ENCODE measurements at places on chromosomes 2 and 18.

- DNase-seq = no peak
Measured at GRCh38 chr18:46939998-46940571, 22.7 kb downstream of the KATNAL2 start.

DNA sequence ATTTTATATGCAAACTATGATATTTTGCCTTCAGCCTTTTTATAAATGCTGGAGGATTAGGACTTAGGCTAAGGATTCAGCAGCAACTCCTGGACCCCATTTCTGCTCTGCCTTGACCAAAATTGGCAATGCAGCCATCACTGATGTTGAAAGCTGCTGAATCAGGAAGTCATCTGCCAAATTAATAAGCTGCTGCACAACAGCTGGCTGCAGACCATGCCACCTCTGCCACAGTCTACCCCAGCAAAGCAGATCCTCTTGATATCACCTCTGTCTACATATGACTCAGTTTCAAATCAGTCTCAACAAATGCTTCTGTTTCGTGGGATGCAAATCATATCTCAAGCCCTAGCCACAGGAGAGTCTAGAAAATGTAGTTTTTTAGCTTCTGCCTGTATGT is 7.1 kb upstream of the SOS1 start:
- peak; percentile 24 for DNase-seq

GRCh38 chr18:57077786-57078552 is 68.9 kb upstream of the BOD1L2 start:
- peak; percentile 6 for DNase-seq

GRCh38 chr2:30871440-30871839 is 64.2 kb upstream of the CAPN13 start:
- no peak for DNase-seq

DNA sequence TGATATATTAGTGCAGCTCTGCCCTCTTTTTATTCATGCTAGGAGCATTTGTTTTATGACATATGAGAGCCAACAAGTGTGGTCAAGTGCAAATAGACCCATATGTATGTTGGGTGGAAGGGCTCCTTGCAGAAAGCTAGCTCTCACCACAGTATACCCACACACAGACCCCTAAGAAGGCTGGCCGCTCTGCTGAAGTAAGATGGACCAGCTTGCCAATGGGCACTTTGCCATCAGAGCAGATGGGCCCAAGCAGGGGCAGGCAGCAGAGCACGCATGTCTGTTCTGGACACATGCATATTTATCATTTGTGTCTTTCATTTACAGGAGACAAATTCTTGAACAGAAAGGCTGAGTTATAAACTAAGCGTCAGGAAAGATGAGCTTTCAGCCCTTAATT is 187.5 kb upstream of the DTNA start:
- DNase-seq = no peak

DNA sequence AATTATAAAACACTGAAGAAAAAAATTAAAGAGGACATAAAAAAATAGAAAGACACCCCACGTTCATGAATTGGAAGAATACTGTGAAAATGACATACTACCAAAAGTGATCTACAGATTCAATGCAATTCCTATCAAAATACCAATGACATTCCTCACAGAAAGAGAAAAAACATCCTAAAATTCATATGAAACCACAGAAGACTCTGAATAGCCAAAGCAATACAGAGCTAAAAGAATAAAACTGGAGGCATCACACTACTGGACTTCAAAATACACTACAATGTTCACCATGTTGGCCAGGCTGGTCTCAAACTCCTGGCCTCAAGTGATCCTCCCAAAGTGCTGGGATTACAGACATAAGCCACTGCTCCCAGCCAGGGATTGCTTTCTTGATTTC is 56.3 kb downstream of the TLK1 start:
- DNase-seq = no peak

DNA sequence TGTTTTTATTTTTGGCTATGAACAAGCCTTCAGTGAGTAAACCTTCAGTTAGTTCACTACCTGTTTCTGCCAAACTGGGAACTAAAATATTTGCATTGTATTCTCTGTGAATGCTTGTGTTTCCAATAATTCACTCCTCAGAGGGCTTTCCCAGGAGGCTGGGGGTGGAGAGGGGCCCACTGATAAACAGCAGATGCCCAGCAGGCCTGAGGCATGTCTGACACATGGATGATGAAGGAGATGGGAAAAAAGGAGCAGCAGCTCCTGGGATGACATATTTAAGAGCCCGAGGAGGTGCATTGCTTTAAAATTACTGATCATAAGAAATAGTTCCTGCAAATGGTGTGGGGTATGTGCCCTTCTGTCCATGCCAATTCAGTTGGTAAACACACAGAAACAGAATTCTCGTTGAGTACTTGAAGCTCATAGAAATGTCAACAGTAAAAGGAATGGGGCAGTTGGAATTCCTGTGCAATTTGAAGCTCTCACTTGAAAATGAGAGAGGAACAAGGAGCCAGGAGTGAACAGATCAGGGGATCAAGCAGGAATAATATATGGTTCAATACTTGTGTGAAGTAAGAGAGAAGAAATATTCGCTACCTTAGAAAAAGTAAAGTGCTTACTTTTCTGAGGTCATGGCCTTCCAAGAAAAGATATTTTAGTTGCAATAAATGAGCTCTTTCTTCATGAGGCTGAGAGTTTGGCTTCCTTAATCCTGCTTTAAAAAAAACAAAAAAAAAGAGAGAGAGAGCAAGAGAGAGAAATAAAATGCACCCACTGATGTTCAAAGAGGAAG is 22.0 kb upstream of the HNMT start:
- DNase-seq = no peak

- DNase-seq = no peak
Measured at GRCh38 chr2:96956211-96956610, 30.2 kb downstream of the FAM178B start.

- no peak for DNase-seq
Measured at GRCh38 chr2:31051258-31052140, 86.7 kb downstream of the GALNT14 start.

- no peak for DNase-seq
Measured at GRCh38 chr2:128451084-128452023, 132.7 kb upstream of the HS6ST1 start.

- no peak for DNase-seq
Measured at GRCh38 chr2:59584958-59585357, 968.5 kb downstream of the BCL11A start.

- DNase-seq = no peak
Measured at GRCh38 chr2:227415538-227416424, 28.0 kb upstream of the SCYGR1 start.

GRCh38 chr18:985212-985661 is 80.6 kb downstream of the ADCYAP1 start:
- DNase-seq = no peak

DNA sequence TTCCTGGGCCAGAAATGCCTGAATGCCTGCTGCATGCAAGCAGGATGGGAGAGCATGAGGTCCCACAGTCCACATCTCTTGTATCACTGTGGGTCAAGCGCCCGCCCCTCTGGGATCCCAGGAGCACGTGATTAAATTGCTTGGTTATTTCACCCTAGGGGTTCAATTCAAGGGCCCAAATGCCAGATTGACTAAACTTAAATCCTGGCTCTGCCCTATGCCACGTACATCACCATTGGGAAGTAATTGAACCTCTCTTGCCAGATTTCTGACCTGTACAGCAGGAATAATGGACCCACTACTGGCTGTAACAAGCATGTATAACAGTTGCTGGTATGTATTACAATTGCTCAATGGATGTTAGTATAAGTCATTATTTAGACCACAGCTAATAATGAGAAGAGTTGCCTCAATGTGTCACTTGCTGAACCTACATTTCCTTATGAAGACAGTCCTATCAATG is 19.9 kb downstream of the FHL2 start:
- no peak for DNase-seq

DNA sequence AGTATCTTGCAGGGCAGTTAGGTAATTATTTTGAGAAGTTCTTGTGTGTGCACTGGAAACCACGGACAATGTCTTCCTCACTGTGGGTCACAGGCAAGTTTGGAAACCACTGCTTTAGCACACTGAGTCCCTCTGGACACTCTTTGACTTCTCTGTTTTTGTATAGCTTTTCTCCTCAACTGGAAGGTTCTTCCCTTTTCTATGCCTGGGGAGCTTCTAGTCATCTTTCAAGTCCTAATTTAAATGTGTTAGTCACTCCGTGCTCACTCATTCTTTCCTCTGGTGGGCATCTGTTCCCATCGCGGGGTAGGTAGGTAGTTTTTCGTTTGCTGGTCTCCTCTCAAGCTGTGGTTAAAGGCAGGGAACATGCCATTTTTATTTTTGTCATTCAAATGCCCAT is 32.1 kb downstream of the E2F6 start:
- no peak for DNase-seq

- DNase-seq = no peak
Measured at GRCh38 chr18:77344786-77345500, 95.3 kb downstream of the GALR1 start.

DNA sequence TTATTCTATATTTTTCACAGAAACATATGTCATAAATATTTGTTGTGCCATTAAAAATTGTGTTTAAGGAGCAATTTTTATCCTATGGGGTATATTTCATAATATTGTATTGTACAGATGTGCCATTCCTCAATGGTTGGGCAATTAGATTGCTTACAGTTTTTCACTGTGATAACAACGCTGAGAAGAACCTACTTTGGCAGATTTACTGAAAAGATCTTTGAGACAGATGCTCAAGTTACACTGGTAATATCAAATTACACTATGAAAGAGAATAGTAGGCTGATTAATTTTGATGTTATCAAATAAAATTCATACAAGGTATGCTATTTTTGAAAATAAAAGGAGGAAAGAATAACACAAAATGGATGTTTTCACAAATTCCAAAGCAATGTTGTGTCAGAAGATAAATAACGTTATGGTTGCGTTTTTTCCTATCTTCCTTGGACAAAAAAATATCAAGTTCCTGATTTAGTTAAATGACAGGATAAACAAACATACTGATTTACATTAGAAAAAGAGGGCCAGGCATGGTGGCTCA is 335.1 kb upstream of the ZNF521 start:
- DNase-seq = no peak

DNA sequence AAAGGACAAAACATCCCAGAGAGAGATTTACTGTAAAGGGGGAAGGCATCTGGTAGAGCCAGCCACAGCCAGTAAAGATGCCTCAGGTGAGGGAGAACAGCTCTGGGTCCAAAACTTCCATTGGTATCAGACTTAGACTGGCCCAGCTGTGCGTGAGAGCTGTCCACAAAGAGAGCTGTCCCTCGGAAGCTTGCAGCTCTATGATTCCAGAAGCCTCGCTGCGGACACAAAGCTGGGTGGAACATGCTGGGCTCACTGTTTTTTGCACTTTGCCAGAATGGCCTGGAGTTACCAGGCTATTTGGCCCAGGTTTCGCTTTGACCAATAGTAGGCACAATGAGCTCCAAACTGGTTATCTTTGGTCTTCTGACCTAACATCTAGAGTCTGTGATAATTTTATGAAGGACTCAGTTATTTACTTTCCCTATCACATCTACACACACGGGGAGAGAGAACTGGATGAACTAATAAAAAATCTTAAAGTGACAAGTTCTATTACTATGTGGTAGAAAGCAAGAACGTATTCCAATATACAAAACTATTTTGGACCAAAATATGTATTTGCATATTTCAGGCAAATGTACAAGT is 101.9 kb downstream of the DNER start:
- DNase-seq = no peak

Measured in CD8-positive, alpha-beta T cell (primary cell).